Eye (tissue), 1 donor: ENCODE measurements at places on chromosomes 13 and 19.

DNA sequence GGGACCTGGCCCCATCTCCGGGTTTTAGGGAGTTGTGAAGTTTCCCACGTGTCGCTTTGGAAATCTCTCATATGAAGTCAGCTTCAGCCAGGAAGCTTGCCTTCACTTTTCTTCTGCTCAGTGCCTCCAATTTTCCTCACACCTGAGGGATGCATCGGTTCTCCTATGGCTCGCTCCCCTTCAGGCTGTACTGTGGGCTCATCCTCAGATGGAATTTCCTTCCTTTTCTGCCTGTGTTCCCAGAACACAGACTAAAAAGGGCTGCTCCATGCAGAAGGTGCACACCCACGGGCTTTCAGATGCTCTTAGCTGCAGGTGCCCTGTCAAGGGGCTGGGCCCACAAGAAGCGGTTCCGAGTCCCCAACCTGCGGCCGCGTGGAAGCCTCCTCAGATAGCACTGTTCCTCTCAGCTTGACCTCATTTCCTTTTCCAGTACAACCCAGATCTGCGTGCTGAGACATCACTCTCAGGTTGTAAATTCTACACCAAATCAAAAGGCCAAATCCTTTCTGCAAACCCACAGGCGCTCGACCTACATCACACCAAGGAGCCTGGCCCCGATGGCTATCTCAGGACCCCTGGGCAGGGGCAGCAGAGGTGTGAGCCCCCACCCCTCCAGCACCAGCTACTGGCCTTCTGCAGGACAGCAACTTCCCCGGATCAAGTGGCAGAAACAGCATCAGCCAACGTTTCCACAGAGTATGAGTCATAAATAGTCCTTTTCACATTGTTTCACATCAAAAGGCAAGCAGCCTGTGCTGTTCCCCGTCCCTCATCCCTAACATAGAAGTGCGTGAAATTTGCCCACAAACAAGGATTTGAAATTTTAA lies 275.9 kb downstream of the ZNF536 start:
- DNase-seq, result no peak

GRCh38 chr13:74056801-74057542 lies 77.2 kb downstream of the KLF12 start:
- peak; percentile 50 for DNase-seq

GRCh38 chr19:28578786-28579505 lies 634.0 kb downstream of the UQCRFS1 start:
- peak; percentile 47 for DNase-seq

DNA sequence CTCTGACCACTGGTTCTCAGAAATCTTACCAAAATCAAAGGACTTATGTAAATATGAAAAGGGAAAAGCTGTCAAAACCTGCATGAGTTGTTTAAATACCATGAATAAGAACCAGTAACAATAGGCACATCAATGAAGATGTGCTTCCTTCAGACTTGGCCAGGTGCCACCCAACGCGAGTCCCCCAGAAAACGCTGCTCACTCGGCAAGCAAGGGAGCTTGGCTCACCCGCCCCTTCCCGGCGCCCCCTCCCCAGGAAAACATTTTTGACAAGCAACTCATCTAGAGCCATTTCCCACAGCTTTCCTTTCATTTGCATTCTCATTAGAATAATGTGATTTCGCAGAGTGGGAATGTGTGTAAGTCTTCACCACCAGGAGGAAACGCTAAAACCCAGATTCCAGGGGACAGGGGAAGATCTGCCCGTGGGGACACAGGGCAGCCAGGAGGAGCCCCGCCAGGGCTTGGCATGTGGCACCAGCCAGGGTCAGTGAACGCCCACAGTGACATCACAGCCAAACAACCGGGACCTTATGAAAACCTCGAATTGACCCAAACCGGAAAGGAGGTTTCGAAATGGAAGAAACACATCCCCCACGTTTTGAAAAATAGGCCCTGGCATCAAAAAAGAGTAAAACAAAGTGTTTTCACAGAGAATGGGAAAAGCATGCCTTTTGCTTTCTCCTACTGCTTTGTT lies 366.2 kb upstream of the TSHZ3 start:
- DNase-seq, result no peak

- peak; percentile 82 for DNase-seq
These were observed 7.9 kb downstream of the ZIC2 start for GRCh38 chr13:99989276-99990125.

DNA sequence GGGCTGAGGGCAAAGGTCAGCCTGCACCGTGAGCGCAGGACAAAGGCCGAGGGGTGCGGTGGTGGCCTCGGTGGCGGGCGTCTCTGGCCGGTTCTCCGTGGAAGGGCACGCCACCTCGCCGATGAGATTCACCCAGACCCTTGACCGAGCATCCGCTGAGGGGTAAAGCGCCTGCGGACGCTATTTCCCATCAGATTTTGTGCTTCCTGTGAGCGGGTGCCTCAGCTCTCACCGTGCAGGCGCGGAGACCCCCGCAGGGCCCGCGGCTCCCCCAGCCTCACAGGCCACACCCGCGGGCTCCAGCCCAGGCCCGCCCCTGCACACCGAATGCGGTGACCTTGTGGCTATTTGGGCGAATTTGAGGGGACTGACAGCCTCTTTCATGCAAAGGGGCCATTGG lies 348.0 kb downstream of the TEX29 start:
- DNase-seq, result no peak

GRCh38 chr13:51849145-51850101 lies 4.4 kb upstream of the TMEM272 start:
- DNase-seq, result peak; percentile 48

GRCh38 chr19:14066134-14066533 lies 4.3 kb upstream of the PALM3 start:
- no peak for DNase-seq

DNA sequence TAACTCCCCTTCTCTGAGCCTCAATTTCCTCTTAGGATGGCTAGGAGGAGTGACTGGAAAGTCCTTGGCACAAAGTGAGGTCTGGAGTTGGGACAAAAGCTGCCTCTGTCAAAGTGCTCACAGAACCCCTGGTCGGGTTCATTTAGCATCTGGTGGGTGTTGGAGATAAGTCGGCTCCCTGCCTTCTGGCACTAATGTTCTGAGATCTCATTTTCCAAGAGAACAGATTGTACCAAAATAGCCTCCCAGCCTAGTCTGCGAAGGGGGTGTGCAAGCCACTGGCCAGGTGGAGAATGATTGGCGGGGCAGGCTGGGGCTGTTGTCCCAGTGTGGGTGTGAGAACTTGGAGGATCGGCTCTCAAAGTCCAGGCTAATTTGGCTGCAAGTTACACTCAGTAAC lies 20.7 kb upstream of the NWD1 start:
- no peak for DNase-seq

DNA sequence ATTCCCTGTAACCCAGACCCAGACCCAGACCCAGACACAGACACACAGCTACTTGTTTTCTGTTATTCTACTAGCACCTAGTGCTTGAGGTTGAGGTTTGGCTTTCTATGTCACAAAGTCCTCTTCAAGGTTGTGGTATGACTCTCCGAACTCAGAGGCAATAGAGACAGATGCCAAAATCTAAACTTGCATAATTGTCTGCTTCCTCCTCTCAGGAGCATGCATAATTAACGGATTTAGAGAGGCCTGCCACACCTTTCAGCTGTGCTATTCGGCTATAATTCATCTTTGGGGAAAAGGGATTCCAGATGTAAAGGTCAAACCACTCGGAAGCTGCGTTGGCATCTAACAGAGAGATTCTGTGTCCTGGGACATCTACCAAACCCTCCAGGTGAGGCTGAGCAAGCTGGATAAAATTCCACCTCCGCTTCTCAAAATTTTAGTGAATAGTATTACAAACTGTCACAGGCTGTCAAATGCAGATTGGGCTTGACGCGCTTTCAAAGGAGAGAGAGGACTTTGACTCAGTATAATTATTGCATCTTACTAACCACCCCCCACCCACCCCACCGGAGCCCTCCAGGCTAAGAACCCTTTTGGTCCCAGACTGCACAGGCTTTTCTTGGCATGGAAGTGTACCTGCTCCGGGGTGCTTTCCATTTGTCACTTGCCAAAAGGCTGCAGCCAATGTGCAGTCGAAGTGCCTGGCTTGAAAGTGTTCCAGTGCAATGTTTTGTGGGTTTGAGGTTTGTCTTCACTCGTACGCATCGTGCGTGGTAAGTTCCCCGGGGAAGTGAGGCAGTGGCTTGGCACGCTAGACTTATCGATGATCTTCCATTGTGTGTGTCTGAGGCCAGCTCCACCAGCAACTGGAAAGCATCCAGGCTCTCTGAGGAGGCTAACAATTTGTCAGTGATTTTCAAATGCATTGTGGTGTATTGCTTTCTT lies 194.1 kb downstream of the TDRD3 start:
- peak; percentile 39 for DNase-seq

GRCh38 chr19:40797963-40798682 lies 868 bp upstream of the EGLN2 start:
- peak; percentile 78 for DNase-seq
